ENCODE measurements at places on chromosomes 3 and 15.

- no peak for DNase-seq
These were observed 15.1 kb upstream of the CBLB start for GRCh38 chr3:105883798-105884377.

DNA sequence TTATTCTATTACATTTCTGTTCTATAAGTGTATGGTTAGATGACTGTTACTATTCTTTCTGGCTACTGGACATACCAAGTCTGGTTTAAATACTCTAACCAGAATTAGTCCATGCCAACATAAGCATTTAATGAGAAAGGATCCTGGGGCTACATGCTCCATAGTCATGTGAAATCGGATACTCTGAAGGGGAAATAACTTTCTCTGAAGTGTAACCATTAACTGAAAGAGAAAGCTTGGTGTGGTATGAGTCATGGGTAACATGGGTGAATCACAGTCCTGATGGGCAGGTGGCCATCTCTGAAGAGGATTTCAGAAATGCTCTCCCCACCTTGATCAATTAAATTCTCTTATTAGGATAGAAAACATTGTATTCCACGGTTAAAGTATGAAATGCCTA is 69.4 kb downstream of the FHIT start:
- DNase-seq, result no peak

DNA sequence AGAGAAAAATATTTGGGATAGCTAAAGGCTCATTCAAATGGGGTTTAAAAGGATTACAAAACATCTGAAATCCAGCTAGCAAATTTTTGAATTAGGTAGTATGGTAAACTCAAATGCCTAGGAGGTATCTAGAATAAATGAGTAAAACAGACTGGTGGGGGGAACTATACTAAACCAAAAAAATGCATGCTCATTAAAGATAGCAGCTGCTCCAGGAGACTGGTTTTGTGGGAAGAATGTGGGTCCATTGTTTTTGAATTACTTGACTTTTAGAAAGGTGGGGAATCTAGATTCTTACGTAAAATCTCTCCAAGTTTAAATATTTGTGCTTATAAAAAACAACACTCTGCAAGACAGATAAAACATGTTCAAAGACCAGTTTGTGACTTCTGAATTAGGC is 73.8 kb downstream of the LEKR1 start:
- no peak for DNase-seq

- DNase-seq, result no peak
These were observed 219.0 kb upstream of the LMCD1 start for GRCh38 chr3:8282541-8283165.

- no peak for DNase-seq
These were observed 124.6 kb downstream of the ARRDC4 start for GRCh38 chr15:98085003-98085639.

GRCh38 chr3:108953210-108953609 is 469 bp downstream of the GUCA1C start:
- no peak for DNase-seq

- DNase-seq, result no peak
These were observed 580 bp upstream of the MAGEF1 start for GRCh38 chr3:184712248-184713039.

DNA sequence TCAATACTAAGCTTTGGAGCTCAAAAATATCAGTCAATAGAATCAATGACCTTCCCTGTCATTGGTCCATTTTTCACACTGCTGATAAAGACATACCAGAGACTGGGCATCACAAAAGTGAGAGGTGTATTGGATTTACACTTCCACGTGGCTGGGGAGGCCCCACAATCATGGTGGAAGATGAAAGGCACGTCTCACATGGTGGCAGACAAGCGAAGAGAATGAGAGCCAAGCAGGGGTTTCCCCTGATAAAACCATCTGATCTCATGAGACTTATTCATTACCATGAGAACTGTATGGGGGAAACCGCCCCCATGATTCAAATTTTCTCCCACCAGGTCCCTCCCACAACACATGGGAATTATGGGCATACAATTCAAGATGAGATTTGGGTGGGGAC is 81.9 kb downstream of the ANXA2 start:
- no peak for DNase-seq

- DNase-seq, result no peak
These were observed 563.5 kb upstream of the CCDC54 start for GRCh38 chr3:106813742-106814141.

GRCh38 chr3:126448893-126449180 is 26.9 kb downstream of the ZXDC start:
- no peak for DNase-seq

DNA sequence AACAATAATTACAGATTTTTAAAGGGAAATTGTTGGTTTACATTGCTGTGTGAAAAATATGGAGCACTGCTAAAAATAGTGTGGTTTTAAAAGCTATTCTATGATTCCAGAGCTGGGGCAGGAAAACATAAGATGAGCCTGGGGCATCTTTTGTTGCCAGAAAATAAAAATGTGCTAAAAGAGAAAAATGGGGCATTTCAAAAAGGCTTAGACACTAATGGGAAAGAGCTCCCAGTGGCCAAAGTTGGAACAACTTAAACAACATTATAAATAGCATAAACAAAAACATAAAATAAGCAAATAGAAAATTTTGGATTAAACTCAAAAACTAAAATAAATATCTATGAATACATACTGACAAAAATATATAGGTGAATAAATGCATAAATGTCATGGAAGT is 478.9 kb downstream of the NLGN1 start:
- DNase-seq, result no peak

GRCh38 chr3:158918008-158918407 is 116.2 kb downstream of the MFSD1 start:
- DNase-seq, result no peak

DNA sequence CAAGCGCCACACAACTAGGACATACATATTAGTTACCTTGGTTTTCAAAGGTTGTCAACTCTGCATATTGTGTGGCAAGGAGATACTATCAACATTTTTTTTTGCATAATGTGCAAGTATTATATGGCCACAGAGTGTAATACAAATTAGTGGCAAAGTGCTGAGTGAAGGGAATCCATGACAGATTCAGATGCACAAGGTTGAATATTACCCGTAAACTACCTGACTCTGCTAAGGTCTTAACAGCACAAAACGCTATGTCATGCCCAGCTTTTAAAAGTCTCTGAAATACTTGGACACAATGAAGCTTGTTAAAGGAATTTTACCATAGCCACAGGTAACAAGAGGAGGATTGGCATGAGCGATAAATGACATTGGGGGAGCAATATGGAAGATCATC is 79.0 kb downstream of the SATB1 start:
- no peak for DNase-seq

- DNase-seq, result no peak
These were observed 367.9 kb upstream of the PROK2 start for GRCh38 chr3:72152551-72153476.

- DNase-seq, result no peak
These were observed 43.2 kb downstream of the GTPBP8 start for GRCh38 chr3:113034011-113034410.

DNA sequence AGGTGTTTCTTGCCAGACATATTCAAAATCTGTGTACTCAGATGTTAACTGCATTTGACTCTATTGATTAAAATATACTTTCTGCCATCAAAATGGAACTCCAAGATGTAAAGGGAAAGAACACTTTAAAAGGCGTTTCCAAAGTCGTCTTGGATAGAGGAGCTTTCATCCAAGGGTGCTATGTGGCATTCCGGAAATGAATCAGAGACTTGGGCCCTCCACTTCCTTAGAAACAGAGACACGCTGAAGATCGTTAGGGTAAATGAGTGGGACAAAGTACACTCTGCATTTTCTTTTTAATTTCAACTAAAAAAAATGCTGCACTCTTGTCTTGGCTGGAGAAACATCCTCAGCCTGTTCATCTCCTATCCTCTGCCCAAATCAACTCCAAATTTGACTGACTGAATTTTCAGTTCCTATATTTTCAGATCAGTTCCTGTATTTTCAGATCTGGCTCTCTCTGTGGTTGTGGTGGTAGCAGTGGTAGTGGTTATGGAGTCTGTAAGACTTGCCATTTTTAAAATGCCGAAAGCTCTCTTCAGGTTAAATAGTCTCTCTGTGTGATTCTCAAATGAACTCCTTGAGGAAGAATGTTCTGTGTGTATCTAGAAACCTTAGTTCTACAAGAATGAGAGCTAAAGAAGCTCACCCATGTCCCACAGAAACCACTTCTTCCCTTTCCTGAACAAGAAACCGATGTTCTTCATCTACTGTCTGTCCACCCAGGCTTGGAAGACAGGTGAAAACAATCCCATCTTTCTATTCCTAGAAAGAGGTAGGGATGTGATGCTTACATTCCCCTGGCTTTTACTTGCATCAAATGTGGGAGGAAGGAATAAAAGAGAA is 156.8 kb upstream of the ICE2 start:
- DNase-seq, result no peak

DNA sequence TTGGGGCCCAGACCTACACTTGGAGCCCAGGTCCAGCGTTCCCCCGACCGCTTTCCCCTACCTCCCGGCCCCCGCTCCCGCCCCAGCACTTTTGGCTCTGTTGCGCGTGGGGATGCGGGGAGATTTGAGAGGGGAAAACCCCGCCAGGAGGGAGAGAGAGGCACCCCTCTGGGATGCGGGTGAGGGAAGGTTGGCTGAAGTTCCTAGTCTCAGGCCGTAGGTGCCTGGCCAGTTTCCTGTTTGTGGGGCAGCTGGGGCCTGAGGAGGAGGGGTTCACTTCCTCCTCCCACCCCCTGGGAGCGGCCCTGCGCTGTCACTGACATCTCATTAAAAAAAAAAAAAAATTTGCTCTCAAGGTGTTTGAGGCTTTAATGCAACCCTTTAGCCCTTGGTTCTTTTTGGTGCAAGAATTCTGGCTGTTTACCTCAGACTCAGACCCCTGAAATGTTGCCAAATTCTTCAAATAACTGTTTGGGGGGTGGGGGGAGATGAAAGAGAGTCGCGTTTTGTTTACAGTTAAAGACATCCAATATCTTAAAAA is 2.6 kb downstream of the FAM43A start:
- no peak for DNase-seq

GRCh38 chr3:192108820-192109219 is 618.5 kb downstream of the FGF12 start:
- DNase-seq, result no peak

DNA sequence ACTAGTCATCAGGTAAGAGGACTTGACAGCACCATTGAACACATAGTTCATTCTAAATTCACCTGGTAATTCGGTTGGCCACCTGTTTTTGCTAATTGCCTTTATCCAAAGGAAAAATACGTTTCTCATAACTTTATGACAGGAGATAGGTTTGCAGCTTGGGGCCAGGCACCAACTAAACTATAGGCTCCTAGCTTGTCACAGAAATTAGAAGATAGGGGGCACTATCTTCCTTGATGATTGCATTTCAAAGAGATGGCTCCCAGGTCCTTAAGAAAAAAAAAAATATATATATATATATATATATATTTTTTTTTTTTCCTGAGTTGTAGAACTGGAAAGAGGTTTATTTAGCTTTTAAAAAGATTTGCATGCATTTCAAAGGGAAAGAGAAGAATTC is 563.6 kb downstream of the NAALADL2 start:
- no peak for DNase-seq

- no peak for DNase-seq
These were observed 354.0 kb upstream of the ROBO2 start for GRCh38 chr3:76685858-76686257.

GRCh38 chr15:67511606-67512005 is 9.3 kb upstream of the C15orf61 start:
- no peak for DNase-seq

DNA sequence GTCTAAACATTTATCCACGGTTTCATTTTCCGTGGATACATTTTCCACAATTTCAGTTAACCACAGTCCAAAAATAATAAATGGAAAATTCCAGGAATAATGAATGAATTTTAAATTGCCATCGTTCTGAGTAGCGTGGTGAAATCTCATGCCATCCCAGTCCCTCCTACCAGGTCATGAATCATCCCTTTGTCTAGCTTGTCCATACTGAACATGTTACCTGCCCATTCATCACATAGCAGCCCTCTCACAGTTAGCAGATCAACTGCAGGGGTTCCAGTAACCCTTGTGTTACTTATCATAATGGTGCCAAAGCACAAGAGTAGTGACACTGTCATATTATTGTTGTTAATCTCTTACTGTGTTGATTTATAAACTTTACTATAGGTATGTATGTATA is 124.5 kb downstream of the GSK3B start:
- DNase-seq, result no peak

GRCh38 chr3:17411157-17411877 is 331.1 kb downstream of the TBC1D5 start:
- DNase-seq, result no peak

DNA sequence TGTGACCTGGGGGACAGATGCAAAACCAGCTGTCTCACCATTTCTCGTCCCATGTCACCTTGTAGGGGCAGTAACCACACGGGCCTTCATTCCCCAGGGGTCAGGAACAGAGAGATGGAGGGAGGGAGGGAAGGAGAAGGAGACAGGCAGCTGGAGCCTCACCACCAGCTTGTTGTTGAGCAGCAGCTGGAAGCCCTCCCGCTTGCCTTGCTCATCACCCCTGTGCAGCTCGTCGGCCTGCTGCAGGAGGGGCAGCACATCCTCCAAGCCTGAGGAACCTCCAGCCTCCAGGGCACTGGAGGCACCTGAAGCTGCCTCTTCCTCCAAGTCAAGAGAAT is 10.3 kb downstream of the RMDN3 start:
- no peak for DNase-seq

DNA sequence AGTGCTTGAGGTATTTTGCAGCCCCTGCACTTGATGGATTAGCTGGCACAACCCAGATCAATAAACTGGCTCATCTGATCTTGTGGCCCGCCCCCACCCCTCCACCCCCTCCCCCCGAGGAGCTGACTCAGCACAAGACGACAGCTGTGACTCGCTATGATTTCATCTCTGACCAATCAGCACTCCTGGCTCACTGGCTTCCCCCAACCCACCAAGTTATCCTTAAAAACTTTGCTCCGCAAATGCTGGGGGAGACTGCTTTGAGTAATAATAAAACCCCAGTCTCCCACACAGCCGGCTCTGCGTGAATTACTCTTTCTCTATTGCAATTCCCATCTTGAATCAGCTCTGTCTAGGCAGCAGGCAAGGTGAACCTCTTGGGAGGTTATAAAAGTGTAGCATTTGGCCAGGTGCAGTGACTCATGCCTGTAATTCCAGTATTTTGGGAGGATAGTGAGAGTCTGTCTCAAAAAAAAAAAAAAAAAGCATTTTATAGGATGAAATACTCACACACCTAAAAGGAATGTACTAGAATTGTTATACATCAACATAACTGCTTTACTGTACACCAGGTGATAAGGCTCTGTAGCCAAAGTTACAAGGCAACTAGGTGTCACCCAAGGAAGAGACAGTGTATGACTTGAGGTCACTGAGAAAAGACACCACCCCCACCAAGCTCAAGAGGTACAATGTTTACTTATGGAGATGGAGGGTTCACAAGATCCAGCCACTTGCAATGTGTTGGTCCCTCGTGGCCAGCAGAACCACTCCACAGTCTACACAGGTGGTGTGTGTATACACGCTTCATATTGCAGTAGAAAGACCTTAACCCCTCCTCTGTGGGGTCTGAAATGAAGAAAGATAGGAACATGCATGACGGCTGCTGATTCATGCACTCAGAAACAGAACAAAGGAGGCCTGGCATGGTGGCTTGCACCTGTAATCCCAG is 8.6 kb downstream of the ZNF445 start:
- no peak for DNase-seq

Data from activated T-cell treated with anti-CD3 and anti-CD28 coated beads, Interleukin-2, amount 50 U/mL, for 1 hour (primary cell).